ENCODE measurements at places on chromosomes 2 and 18.
A peak's percentile ranks its signal among the peaks of the same experiment; 100 is the strongest.

- H3K4me1 ChIP-seq, result peaks cover 6% of the 10 kb centered on the region
- H3K27me3 ChIP-seq, result no peaks in the 10 kb centered on the region
- DNase-seq, result no peak
- H3K4me3 ChIP-seq, result no peak overlapping the region
Observed at GRCh38 chr2:238634701-238635357, 208.1 kb downstream of the ASB1 start.

DNA sequence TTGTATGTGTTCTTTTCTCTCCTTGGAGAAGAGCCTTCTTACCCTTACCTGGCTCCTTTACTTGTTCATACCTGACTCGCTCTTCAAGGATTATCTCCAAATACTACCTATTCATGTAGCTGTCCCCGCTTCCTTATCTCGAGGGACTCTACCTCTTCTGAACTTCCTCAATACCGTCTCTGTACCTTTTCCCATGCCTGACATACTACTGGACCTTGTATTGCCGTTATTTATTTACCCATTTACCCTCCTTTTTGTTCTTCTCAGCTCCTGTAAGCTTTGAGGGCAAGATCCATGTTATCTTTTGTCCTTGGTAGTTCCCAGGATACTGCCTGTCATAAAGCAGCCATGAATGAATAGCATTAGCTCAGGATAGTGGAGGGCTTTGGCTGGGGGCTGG lies 32.5 kb downstream of the KCNS3 start:
- H3K4me1 ChIP-seq, result no peaks in the 10 kb centered on the region
- H3K36me3 ChIP-seq, result no peaks in the 10 kb centered on the region
- no peak overlapping the region for H3K27ac ChIP-seq

GRCh38 chr2:71700658-71701397 lies 247.5 kb downstream of the DYSF start:
- H3K4me3 ChIP-seq, result no peak overlapping the region
- no peaks in the 10 kb centered on the region for H3K36me3 ChIP-seq
- H3K27me3 ChIP-seq, result peaks cover 17% of the 10 kb centered on the region
- no peak overlapping the region for H3K27ac ChIP-seq
- DNase-seq, result no peak
- no peaks in the 10 kb centered on the region for H3K4me1 ChIP-seq

- H3K36me3 ChIP-seq, result no peaks in the 10 kb centered on the region
- H3K27ac ChIP-seq, result no peak overlapping the region
- no peak for DNase-seq
- no peak overlapping the region for H3K4me3 ChIP-seq
- H3K27me3 ChIP-seq, result no peaks in the 10 kb centered on the region
Observed at GRCh38 chr2:117492209-117492851, 322.2 kb upstream of the DDX18 start.

DNA sequence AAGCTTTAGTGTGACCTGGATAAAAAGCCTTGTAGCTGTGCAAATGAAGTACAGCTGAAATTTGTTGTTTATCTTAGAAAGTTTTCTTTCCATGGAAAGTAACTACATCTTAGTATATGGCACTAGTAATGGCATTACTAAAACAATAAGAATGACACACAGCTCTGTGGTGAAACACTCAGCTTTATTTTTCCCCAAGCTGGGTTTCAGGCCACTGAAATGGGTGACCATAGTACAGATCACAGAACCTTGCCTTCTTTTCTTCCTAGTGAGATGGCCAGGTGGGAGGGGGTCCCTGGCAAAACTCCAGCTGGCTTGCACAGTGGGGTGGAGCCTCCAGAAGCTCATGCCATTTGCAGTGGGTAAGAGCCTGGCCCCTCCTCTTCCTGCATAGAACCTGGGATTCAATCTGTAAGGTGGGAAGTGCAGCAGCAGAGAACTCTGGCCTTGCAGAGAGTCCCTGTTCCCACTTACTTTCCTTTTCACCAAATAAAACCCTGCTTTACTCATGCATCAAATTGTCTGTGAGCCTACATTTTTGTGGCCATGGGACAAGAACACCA lies 17.6 kb upstream of the GRP start:
- H3K4me3 ChIP-seq, result no peak overlapping the region
- DNase-seq, result no peak
- no peaks in the 10 kb centered on the region for H3K36me3 ChIP-seq

- H3K27ac ChIP-seq, result no peak overlapping the region
- DNase-seq, result no peak
- H3K27me3 ChIP-seq, result no peaks in the 10 kb centered on the region
- no peak overlapping the region for H3K4me3 ChIP-seq
- no peaks in the 10 kb centered on the region for H3K36me3 ChIP-seq
- no peaks in the 10 kb centered on the region for H3K4me1 ChIP-seq
Observed at GRCh38 chr2:17996978-17997377, 118.5 kb downstream of the KCNS3 start.

DNA sequence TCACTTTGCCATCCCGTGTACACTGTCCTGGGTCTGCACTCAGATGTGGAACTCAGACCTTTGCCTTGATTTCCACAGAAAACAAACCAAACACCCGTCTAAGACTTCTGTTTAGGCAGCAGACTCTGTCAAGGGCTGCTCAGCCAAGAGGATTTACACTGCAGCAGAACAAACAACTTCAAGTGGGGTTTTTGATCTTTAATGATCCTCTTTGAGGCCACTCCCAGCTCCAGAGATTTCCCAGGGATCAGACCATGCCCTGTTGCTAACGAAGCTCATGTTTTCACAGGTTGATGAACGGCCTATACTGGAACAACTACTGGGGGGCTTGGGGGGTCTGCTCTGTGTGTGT lies 52.5 kb upstream of the LGALSL start:
- H3K4me3 ChIP-seq, result no peak overlapping the region
- DNase-seq, result no peak
- no peaks in the 10 kb centered on the region for H3K36me3 ChIP-seq
- no peak overlapping the region for H3K27ac ChIP-seq
- H3K4me1 ChIP-seq, result peaks cover 18% of the 10 kb centered on the region
- no peaks in the 10 kb centered on the region for H3K27me3 ChIP-seq

DNA sequence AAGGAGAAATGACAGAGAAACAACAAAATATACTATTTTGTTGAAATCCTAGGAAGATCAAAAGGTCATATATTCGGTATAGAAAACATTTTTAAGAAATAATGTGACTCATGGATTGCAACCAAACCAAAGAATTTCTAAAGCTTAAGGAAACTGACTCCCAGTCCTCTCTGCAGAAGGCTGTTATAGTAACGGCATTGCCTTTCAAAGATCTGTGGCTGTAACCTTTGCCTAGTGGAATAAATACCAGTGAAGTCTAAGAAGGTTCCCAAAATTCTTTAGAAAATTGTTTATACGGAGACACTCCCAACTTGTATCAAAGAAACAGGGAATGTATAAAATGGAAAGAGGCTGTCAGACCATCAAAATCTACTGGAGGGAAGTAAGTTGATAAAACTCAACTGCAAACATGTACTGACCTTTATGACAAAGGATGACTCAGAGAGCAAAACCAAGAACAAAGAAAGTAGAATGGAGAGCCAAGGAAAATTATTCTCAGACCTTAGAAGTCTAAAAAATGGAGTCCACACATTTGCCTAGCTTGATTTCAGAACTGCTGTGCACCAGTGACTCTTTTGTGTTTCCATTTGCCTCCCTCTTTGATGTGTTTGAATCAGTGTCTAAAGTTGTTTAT lies 48.6 kb upstream of the FSIP2 start:
- no peak overlapping the region for H3K27ac ChIP-seq
- peak; percentile 30 for DNase-seq
- H3K4me1 ChIP-seq, result no peaks in the 10 kb centered on the region
- H3K36me3 ChIP-seq, result no peaks in the 10 kb centered on the region
- H3K27me3 ChIP-seq, result no peaks in the 10 kb centered on the region

DNA sequence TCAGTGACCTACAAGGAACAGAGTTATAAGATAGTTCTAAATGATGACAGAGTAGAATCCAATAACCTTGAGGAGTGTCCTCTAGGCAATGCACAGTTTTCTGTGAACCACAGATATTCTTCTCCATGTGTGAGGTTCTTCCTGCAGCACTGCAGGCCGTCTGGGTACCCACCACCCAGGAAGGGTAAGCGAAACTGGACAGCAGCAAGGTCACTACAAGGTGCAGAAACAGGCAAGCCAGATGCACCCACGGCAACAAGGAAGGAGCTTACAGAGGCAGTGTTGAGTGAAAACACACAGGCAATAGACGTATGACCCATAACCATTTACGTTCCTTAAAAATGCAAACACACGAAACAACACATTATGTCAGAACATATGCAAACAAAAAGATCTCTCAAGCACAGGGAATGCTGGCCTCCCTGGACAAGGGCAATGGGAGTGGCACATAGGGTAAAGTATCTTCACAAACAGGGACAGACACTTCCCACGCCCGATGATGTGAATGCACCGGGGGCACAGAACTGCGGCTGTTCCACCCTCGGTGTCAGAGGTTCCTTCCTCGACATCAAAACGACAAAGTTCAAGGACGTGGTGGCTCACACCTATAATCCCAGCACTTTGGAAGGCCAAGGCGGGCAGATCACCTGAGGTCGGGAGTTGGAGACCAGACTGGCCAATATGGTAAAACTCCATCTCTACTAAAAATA lies 84.1 kb downstream of the NDUFA10 start:
- no peaks in the 10 kb centered on the region for H3K36me3 ChIP-seq
- H3K27me3 ChIP-seq, result no peaks in the 10 kb centered on the region
- no peak overlapping the region for H3K27ac ChIP-seq
- no peak overlapping the region for H3K4me3 ChIP-seq
- no peak for DNase-seq
- H3K4me1 ChIP-seq, result no peaks in the 10 kb centered on the region

DNA sequence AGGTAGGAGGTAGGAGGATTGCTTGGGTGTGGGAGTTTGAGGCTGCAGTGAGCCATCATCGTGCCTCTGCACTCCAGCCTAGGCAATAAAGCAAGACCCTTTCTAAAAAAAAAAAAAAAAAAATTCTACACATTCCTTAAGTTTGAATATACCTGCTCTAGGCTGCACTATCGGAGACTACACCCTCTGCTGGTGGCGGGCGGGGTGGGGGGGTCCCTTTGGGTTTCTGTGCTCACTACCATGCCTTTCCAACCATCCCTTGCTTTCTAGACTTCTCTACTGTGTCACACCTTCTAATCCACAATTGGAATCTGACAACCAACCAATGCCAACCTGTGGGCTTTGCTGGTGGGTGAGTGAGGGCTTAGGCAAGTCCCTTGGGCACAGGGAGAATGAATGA lies 34.7 kb upstream of the FAM136A start:
- DNase-seq, result no peak
- no peak overlapping the region for H3K27ac ChIP-seq
- peaks cover 2% of the 10 kb centered on the region for H3K27me3 ChIP-seq

GRCh38 chr18:7821784-7822183 lies 254.7 kb downstream of the PTPRM start:
- no peak for DNase-seq
- no peak overlapping the region for H3K27ac ChIP-seq
- no peaks in the 10 kb centered on the region for H3K36me3 ChIP-seq
- H3K27me3 ChIP-seq, result no peaks in the 10 kb centered on the region
- no peak overlapping the region for H3K4me3 ChIP-seq

DNA sequence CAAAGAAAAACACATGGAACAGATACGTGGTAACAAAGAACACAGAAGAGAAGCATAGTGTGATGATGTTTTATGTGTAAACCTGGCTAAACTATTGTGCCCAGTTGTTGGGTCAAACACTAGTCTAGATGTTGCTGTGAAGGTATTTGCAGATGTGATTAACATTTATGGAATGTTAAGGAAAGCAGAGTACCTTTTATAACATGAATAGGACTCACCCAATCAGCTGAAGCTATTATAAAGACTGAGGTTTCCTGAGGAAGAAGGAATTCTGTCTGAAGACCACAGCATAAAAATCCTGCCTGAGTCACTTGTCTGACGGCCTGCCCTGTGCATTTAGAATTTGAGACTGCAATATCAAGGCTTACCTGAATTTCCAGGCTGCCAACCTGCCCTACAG lies 253.1 kb downstream of the DYM start:
- H3K27ac ChIP-seq, result no peak overlapping the region
- no peaks in the 10 kb centered on the region for H3K27me3 ChIP-seq
- H3K4me3 ChIP-seq, result no peak overlapping the region
- no peaks in the 10 kb centered on the region for H3K4me1 ChIP-seq
- no peaks in the 10 kb centered on the region for H3K36me3 ChIP-seq
- DNase-seq, result no peak

GRCh38 chr2:222615320-222615719 lies 40.6 kb downstream of the FARSB start:
- H3K4me3 ChIP-seq, result no peak overlapping the region
- no peak for DNase-seq
- H3K27ac ChIP-seq, result no peak overlapping the region
- no peaks in the 10 kb centered on the region for H3K27me3 ChIP-seq
- no peaks in the 10 kb centered on the region for H3K4me1 ChIP-seq
- peaks cover 8% of the 10 kb centered on the region for H3K36me3 ChIP-seq

- DNase-seq, result no peak
- peaks cover 28% of the 10 kb centered on the region for H3K27me3 ChIP-seq
- peaks cover 2% of the 10 kb centered on the region for H3K4me1 ChIP-seq
- H3K36me3 ChIP-seq, result no peaks in the 10 kb centered on the region
- no peak overlapping the region for H3K4me3 ChIP-seq
- no peak overlapping the region for H3K27ac ChIP-seq
Observed at GRCh38 chr2:241863536-241863954, 4.9 kb upstream of the PDCD1 start.

GRCh38 chr2:27736031-27736889 lies 35.3 kb upstream of the MRPL33 start:
- no peak for DNase-seq
- H3K27me3 ChIP-seq, result no peaks in the 10 kb centered on the region
- peaks cover 3% of the 10 kb centered on the region for H3K4me1 ChIP-seq
- peak overlapping the region; percentile 44 for H3K27ac ChIP-seq
- H3K36me3 ChIP-seq, result no peaks in the 10 kb centered on the region

DNA sequence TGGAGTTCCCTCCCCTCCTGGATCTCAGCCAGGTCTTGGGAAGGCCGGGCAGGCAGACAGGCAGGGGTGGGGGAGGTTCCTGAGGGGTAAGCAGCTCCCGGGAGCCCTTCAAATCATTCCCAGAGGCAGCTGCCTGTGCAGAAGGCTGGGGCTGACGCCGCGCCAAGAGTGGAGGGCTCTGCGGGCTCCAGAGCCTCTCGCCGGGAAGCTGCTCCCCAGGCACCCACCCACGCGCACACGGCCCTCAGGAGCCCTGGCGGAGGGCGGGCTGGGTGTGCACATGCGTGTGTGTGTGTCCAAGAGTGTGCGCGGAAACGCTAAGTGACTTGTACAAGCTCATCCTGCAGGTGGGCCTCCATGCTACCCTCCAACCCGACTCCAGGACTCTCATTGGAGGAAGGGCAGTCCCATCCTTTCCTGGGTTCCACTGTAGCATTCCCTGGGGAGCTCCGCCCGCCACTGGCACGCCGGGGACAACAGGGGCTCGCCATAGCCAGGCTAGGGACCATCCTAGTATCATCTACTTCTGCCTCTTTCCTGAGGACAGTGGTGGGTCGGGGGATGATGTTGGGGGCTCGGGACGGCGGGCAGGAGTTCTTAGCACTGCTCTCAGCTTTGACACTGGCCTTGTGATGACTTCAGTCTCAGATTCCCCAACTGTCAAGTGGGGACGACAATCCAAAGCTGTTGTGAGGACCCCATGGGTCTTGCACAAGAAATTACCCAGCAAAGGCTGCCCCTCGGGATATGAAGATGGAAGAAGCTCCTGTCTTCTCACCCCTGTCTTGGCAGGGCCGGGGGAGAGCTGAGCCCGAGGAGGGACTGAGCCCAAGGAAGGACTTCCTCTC lies 50.3 kb downstream of the INHBB start:
- H3K4me3 ChIP-seq, result no peak overlapping the region
- H3K27me3 ChIP-seq, result peaks cover 6% of the 10 kb centered on the region

GRCh38 chr2:131125195-131125757 lies 20.1 kb downstream of the PLEKHB2 start:
- no peak overlapping the region for H3K4me3 ChIP-seq
- no peaks in the 10 kb centered on the region for H3K4me1 ChIP-seq
- no peak for DNase-seq
- no peaks in the 10 kb centered on the region for H3K36me3 ChIP-seq

Measured in fibroblast of lung (primary cell).